ENCODE measurements at places on chromosomes 6 and 20.

- no peak for DNase-seq
Measured at GRCh38 chr6:315921-316752, 23.9 kb downstream of the DUSP22 start.

- DNase-seq, result no peak
Measured at GRCh38 chr20:36658300-36658699, 12.3 kb upstream of the SLA2 start.

- DNase-seq, result peak; percentile 81
Measured at GRCh38 chr6:166598441-166599138, 12.1 kb upstream of the RAMACL start.

DNA sequence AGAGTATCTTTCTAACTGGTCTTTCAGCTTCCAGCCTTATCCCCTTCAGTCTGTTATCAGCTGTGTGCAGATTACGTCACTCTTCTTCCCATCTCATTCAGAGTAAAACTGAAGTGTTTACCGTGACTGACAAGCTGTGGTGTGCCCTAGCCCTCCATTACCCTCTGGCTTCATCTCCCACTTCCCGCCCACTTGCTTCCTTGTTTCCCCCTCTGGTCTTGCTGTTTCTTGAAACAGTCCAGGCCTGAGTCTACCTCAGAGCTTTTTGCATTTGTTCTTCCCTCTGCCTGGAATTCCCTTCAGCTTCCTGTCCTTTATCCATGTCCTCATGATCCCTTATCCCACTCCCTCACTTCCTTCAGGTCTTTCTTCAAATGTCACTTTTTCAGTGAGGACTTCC lies 66.9 kb downstream of the CARMIL1 start:
- no peak for DNase-seq

DNA sequence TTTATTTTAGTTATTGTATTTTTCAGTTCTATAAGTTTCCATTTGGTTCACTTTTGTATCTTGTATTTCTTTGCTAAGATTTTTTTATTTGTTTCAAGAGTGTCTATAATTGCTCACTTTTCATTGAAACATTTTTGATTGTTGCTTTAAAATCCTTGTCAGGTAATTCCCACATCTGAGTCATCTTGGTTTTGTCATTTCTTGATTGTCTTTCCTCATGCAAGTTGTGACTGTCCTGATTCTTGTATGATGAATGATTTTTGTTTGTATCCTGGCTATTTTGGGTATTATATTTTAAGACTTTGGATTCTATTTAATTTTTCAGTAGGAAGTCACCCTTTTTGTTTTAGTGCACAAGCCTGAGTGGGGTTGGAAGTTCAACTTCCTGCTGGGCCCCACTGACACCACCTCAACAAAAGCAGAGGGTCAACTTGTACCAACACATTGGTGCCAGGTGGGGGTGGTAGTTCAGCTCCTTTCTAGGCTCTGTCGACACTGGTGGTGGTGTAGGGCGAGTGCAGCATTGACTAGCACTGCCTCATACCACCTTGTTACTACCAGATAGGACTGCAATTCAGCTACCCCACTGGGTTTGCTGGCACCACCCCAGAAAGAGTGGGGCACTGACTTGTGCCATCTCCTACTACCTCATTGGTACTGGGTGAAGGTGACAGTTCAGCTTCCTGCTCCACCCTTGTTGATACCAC lies 8.8 kb downstream of the RSPH3 start:
- DNase-seq, result no peak

GRCh38 chr6:147654103-147654845 lies 145.8 kb downstream of the SAMD5 start:
- no peak for DNase-seq

DNA sequence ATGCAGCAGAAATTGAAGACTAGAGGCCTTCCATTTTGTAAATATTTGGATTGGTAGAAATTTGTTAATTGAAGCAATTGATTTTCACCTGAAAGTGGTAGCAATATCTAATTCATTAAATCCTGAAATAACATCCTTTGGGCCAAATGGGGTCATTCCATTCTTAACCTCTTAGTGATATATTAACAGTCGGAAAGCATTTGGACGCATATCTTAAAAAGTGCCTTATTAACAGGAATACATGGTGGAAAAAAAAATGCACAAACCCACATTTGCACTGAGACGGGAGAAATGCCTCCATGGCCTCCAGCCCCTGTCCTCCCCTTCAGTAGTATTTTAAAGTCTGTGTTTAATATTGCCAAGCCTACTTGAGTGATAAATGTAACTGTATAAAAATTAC lies 205.5 kb downstream of the TFAP2B start:
- DNase-seq, result no peak

GRCh38 chr20:2742934-2743559 lies 50.5 kb downstream of the EBF4 start:
- peak; percentile 18 for DNase-seq

DNA sequence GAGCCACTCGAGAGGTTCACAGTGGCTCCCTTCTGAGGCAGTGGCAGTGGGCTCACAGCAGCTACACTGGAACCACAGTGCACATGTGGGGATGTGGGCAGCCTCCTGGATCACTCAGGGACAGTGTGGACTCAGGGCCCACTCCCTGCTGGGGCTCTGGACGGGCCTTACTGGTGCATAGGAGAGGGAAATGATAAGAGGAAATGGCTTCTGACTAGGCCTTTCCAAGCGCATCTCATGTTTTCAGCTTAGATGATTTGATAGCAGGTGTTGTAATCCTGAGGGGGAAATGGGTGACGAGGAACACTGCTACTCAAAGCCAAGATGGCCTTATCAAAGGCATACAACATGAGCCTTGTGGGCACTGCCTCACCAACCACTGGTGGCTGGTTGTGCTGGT lies 44.0 kb downstream of the PANK2 start:
- no peak for DNase-seq

Data from astrocyte of the cerebellum (primary cell).